ENCODE measurements at places on chromosomes 5 and 9.

- DNase-seq: no peak
Measured at GRCh38 chr5:149796030-149796429, 65.9 kb downstream of the PPARGC1B start.

DNA sequence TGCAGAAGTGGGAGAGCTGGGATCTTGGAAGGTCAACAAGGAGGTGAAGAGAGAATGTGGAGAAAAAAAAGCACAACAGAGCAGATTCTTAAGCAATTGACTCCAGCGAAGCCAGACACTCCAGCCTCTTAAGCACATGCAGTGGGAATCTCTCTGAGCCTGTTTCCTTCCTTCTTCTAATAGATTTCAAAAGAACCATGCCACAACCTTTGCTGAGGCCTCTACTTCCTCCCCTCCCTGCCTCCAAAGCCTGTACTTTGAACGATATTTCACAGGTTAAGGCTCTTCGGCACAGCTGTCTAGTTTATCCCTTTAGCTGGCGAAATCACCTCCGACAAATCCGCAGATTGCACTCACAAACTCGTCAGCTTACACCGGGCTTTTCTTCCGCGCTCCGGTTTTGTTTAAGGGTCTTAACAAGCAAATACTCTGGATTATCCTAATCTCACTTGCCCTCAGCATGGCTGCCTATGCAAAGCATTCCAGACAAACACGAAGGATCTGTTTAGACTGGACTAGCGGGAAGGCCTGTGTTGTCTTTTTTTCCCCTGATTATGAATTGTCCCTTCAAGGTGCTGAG, 211.6 kb upstream of the PANK3 start:
- DNase-seq: no peak

DNA sequence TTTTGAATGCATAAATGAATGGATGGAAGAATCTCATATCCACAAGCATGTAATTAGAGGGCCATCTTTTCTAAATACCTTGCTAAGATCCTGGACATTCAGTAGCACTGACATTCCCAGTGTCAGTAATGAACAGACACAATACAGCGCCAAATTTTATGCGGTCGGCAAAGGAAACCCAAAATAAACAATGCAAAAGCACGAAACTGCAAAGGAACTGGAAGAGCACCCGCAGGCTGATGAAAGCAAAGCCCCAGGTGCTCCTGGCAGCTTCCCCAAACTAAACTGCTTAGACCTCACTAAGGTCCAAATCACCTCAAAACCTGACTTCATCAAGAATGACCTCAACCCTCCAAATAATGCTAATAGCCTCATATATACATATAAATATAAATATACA, 102.0 kb downstream of the GPR21 start:
- DNase-seq: no peak

DNA sequence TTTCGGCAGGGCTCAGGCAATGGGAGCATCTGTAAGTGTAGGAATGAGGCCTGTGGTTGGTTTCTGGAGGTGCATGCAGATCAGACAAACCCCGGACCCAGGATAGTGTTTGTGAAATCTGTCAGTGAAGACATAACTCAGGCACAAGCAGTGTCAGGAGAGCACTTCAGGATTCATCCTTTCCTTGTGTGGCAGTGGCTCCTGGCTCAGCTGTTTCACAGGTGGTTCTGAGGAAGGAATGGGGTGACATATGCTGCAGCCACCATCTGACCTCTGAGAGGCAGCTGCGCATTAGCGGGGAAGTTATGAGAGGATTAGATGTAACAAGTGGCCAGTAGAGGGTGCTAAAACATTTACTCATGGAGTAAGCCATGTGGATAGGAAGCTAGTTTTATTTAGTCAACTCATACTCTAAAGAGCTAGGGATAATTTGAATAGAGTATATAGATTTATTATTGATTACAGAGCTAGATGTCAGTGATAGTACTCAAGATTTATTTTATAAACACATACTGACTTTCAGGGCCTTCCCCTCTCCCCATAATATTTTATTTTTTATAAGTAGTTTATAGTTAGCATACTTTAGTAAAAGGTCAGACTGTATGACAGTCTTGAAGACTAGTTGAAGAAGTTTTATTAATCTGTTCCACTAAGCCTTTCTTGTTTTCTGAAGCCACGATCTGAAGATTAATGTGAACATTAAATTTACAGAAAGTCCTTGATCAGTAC, 28.4 kb downstream of the NNT start:
- peak; percentile 65 for DNase-seq

- peak; percentile 76 for DNase-seq
Measured at GRCh38 chr5:147098233-147098790, 136.5 kb upstream of the STK32A start.

- DNase-seq: no peak
Measured at GRCh38 chr5:31334061-31334860, 140.8 kb downstream of the CDH6 start.

DNA sequence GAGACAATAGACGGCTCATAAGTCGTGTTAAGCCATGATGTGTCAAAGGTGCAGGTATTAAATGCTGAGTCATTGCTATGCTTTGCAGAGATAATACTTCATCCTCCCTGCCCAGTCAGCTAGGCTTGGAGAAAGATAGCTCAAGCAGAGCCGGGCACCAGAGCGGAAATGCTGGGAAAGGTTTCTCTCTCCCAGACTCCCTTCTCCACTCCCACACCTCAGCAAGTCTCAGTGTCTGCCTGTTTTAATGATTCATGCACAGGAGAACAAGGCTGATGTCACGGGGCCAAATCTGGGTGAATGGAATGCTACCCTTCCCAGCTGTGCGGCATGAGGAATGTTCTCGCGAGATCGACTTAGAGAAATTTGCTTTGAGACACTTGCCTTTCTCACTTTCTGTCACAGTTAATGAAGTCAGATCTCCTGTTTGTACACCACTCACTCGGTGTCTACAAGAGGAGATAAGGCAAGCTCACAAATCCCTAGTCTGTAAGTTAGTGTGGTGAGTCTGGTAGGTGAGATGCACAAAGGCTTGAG, 204.4 kb downstream of the EFNA5 start:
- DNase-seq: peak; percentile 93

DNA sequence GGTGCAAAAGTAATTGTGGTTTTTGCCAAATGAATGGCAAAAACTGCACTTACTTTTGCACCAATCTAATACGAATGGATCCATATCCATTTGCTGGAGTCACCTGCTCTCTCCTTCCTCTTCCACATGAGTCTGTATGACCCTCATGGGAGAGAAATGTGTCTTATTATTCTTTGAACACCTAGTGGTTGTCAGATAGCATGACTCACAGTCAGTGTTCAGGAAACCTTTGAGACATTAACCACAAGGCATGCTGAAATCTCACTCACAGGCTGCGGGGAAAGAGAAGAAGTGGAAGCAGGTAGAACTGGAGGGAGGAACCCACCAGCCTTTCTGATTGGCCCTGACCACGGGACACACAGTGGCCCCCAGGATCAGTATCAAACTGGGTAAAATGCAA, 222.8 kb upstream of the KLF4 start:
- DNase-seq: peak; percentile 88

GRCh38 chr9:129838707-129839259, 3.5 kb downstream of the USP20 start:
- peak; percentile 89 for DNase-seq

DNA sequence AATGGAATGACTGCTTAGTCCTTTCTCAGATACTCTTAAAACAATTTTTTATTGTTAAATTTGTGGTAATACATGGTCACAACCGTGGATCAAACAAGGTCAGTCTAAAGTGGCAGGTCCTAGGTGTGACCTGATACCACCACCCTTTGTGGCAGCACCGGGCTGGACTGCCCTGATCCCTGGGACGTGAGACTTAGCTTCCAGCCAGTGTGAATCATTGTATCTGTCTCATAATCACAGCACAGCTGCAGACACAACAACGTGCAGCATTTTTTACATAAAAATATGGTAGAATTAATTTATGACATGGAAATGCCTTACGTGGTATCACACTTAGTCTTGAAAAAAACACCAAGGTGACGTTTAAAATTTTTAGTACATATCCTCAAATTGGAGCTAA, 7.8 kb downstream of the TOR1B start:
- no peak for DNase-seq

GRCh38 chr9:21027295-21027694, 4.1 kb downstream of the HACD4 start:
- peak; percentile 20 for DNase-seq

DNA sequence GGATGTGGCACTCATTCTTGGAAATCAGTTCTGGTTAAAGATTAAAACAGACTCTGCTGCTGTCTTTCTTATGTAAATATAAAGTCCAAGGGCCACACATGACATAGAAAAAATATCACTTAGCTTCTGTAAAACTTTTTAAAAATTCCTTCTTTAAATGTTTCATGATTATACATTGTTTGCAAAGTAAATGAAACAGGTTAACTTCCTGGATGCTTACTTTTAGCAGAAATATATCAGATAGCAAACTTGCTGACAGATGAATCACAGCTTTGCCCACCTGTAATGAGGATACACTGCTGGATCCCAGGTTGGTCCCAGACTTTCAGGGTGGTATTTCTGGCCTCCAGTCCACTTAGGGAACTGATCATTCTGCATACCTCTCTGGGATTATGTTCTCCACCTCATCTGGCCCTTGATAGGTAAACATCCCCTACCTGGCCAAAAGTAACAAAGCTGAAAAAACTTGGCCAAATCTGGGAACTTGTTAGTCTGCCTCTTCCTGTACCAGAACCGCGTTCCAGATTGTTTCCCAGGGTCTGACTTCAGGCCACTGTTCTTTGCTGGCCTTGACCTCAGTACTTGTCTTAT, 340.5 kb downstream of the ADGRV1 start:
- DNase-seq: no peak

GRCh38 chr9:120654272-120654671, 60.0 kb downstream of the MEGF9 start:
- no peak for DNase-seq

DNA sequence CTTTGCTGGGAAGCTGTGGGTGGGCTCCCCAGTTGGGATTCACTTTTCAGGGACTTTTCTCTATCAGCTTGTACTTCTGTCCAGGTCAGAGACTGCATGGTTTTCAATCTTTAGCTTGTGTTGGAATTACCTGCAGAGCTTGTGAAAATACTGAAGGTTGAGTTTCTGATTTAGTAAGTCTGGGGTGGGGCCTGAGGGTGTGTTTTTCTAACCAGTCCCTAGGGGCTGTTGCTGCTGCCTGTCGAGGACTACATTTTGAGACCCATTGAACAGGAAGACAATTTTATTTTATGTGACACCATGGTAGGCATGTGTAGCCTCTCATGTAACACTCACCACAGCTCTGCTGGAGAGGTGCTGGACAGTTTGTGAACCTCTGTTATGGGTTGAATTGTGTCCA, 14.7 kb upstream of the MLANA start:
- DNase-seq: no peak

DNA sequence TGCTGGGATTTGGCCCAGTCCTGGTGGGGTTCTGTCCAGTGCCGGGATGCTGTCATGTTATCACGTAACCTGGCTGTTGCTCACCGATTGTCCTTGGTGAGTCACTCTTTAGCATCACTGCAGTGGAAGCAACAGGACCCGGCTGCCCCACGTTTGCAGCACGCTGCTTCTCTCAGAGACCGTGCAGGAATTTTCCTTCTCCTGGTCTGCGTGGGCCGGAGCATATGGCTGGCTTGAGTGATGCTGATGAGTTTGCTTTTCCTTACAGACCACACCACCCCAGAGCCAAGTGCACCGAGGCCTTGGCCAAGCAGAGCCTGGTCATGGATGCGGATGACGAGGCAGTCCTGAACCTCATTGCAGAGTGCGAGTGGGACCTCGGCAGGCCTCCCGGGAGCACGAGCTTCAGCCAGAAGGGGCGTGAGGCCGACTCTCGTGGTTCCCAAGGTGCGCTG, 21.4 kb downstream of the CEP72 start:
- peak; percentile 71 for DNase-seq

GRCh38 chr5:43161244-43161643, 30.8 kb upstream of the NIM1K start:
- no peak for DNase-seq

DNA sequence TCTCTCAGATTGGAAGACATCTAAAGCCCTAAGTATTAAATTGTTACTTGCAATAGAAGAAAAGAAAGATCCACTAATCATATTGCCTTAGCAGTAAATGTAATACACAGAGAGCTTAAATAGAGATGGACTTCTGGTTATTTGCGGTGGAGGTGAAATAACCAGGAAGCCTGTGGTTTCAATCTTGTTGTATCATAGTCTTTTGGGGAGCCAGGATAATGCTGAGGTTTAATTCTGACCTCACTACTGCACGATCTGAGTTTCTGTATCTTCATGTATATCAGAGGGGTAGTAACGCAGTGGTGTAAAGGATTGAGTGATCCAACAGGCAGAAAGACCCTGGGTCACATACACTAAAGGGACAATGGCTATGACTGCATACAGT, 71.7 kb downstream of the ANKRD55 start:
- DNase-seq: no peak

DNA sequence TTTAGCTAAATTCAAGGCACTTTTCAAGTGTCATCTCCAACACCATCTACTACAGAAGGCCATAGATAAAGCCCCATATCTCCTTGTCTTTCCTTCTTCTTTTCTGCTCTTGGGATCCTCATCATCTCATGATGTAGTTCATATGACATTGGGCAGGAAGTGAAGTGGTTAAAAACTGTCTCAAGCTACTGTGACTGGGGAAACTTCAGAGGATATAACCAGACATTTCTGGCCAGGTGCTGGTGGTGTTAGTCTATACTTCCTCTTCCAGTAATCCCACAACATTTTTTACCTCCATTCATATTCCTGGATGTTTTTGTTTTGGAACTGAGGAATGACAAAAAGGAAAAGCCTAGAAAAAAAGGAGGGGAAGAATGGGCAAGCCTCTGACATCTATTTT, 188.7 kb downstream of the LURAP1L start:
- no peak for DNase-seq

DNA sequence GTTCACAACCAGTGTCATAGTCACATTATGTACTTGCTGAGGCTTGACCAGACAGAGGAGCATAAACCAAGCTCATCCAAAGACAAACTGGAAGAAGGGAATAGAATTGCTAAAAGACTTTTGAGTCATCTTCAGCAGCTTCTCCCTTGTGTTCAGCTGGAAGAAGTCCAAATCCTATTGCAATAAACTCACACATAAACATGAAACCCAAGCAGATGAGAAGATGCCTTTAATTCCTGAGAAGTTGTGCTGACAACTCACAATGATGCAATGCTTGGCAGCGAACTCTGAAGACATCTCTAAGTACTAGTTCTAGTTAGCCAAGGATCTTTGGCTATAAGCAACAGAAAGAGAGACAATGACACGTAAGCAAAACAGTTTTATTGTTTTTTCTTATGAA, 642.1 kb downstream of the KCTD16 start:
- DNase-seq: peak; percentile 52

- DNase-seq: no peak
Measured at GRCh38 chr9:969310-970150, 6.9 kb upstream of the DMRT3 start.

GRCh38 chr9:130732793-130733221, 39.2 kb downstream of the EXOSC2 start:
- no peak for DNase-seq

GRCh38 chr5:28046596-28046995, 1008.2 kb upstream of the CDH9 start:
- no peak for DNase-seq

- DNase-seq: no peak
Measured at GRCh38 chr5:173736374-173736773, 119.9 kb upstream of the BOD1 start.

Data from astrocyte (in vitro differentiated cells and primary cell).